Mesendoderm (in vitro differentiated cells): ENCODE measurements at places on chromosomes 11 and 22.

GRCh38 chr11:116867619-116868018 lies 30.2 kb upstream of the APOA1 start:
- no peak for DNase-seq

- no peak for DNase-seq
These were observed 25.8 kb upstream of the DAGLA start for GRCh38 chr11:61654397-61654829.

- DNase-seq = peak; percentile 97
These were observed at the start of gene RAD9A for GRCh38 chr11:67391304-67392182. TSS of gene RAD9A (plus strand) at chr11:67391986. CDS start at chr11:67392045, 59 bp downstream.

- no peak for DNase-seq
These were observed 23.6 kb downstream of the SLC35F2 start for GRCh38 chr11:107834995-107835394.

GRCh38 chr11:35013514-35014233 lies 97.3 kb downstream of the PDHX start:
- DNase-seq = no peak

DNA sequence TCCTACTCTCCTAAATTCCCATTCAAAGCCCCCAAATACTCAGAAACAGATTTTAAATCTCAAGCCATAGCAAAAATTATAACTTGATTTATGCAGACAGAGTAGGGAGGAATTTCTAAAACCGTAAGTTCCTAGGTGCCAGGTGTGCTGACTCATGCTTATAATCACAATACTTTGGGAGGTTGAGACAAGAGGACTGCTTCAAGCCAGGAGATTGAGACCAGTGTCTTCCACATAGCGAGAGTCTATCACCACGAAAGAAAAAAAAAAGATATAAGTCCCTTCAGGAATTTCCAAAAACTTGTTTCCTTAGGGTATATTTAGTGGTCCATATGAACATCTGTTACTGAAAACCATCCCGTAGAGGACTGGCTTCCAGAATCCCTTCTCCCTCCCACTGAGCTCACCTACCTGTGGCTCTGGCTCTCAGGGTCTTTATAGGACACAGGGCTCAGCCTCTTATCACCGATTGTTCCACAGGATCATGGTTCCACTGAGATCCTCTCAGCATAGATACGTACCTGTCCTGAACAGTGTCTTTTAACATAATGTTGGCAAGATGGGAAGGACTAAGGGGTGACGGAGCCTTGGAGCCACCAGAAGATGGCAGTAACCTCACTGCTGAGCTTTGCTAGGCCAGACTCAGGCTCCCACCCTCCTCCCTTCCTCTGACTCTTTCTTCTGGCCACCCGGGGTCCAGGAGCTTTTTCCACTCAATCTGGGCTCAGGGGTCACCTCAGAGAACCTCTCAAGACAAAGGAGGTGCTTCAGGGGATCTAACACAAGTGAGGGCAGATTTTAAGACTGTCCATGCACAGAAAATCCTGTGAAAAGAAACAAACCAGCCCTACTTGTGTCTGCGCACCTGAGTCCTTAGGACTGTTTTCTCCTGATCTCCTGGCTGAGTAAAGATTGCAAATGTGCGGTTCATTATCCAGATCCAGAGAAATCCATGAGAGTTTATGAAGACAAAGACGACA lies 117.5 kb upstream of the TOP3B start:
- DNase-seq = peak; percentile 51

- no peak for DNase-seq
These were observed 12.8 kb downstream of the PLAAT4 start for GRCh38 chr11:63549411-63549810.

- no peak for DNase-seq
These were observed 222.6 kb upstream of the PITPNB start for GRCh38 chr22:28141614-28142013.

DNA sequence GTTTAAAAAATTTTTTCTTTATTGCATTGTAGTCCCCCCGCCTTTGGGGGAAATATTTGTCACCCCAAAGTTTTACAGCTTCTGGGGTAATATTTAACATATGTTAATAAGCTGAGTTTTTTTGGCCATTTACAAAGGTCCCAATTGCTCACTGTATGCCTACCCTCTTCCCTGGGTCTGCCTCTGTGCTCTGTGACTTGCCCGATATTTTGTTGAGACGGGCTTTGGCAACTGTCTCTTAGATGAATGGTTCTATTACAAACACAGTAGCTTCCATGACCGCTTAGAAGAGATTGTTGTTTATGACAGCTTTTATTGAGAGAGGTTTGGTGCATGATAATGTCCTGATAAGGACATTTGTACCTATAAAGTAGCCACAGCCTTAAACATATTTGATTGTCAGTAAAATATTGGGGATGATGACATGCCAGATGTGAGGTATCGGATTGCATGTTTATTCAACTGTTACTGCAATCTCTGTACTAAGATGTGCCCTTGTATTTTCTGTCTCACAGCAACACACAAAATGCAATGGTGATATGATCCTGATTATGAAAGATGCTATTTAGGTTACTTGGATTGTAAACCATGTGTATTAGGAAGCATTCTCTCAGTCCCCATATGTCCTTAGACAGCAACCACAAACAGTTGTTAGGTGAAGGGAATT lies 103.1 kb downstream of the TEAD1 start:
- no peak for DNase-seq

- DNase-seq = no peak
These were observed 43.4 kb upstream of the GLYAT start for GRCh38 chr11:58775066-58775708.

DNA sequence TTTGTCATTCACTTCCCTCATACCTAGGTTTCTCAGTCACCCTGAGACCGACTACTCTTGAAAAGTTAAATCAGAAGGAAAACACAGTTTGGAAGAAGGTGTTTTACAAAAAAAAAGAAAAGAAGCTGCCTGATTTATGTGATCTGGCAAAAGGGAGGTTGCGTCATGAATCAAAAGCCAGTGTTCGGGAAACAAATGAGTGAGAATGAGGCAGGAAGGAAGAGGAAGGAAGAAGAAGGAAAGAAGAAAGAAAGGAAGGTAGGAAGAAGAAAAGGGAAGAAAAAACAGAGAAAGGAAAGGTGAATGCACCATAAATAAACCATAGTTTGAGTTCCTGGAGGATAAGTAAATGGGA lies 314.6 kb downstream of the BLID start:
- no peak for DNase-seq

GRCh38 chr11:72576243-72576595 lies 98.0 kb downstream of the PDE2A start:
- no peak for DNase-seq

GRCh38 chr22:19215360-19215759 lies 36.8 kb upstream of the SLC25A1 start:
- DNase-seq = no peak

DNA sequence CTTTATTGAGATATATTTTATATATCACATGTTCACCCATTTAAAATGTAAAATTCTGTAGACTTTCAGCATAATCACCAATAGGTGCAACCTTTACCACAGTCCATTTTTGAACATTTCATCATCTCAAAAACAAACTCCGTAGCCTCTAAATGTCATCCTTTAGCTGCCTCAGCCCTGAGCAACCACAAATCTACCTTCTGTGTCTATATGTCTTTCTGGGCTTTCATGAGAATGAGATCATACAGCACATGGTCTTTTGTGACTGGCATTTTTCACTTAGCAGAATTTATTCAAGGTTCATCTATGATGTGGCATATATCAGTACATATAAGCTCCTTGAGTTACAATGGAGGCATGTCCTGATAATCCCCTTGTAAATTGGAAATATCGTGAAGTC lies 320.5 kb downstream of the ETS1 start:
- DNase-seq = no peak

DNA sequence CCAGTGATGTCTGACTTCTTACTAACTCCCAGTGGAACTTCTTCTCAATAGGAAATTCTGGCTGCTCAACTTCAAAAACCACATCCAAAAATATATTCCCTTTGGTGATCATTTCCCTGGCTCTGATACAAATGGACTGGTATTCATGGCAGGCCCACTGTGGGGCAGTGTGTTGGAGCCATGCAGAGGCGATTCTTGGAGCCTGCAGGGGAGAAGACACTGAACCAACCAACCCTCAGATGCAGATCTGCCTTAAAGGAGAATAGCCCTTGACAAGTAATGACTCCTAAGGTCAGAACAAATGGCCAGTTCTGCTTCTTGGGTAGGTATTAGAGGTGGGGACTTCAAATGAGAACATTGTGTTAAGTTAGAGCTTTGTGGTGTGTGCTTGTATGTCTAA lies 12.2 kb downstream of the OR4D9 start:
- DNase-seq = peak; percentile 31

DNA sequence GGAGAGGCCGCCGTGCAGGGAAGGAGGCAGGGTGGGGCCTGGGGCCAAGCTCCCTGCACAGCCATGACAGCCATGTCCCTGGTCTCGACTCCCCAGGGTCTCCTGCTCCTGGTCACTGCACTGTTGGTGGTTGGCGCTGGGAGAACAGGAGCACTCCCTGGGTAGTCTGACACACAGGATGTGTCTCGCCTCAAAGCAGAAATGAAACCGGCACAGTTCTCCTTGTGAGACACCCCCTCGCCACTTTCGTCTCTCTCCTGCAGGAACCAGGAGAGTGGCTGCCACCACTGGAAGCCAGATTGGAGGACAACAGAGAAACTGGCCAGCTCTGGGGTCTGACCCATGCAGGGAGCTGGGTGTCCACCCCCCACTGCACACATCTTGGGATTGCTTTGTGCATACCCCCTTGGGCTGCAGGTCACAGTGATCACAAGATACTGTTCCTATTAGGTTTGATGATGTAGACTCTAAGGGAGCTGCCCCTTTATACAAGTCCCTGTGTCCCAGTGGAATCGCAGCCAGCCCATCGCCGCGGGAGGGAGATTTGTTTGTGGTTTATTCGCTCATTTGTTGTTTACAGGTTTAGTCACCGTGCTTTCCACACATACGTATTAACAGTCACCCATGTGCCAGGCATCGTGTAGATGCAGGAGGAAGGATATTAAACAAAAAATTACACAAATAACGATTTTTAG lies 27.0 kb upstream of the YWHAH start:
- DNase-seq = no peak

DNA sequence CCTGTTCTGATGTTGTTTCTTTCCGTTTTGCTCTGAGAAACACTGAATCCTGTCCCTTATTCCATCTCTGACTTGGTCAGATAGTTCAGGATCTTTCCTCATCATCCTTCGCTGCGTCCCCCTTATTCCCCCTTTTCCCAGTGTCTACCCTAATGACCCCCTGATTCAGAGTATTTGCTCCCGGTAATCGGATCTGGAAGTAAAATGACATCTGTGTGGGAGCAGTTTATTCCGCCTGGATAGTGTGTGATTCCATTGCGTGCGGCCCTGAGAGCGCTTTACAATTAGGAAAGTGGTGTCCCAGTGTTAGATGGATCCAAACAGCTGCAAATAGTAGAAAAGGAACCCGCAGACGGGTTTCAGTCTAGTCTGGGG lies 606 bp downstream of the DRG1 start:
- peak; percentile 11 for DNase-seq

- no peak for DNase-seq
These were observed 246.8 kb downstream of the BUD13 start for GRCh38 chr11:116525961-116526495.

DNA sequence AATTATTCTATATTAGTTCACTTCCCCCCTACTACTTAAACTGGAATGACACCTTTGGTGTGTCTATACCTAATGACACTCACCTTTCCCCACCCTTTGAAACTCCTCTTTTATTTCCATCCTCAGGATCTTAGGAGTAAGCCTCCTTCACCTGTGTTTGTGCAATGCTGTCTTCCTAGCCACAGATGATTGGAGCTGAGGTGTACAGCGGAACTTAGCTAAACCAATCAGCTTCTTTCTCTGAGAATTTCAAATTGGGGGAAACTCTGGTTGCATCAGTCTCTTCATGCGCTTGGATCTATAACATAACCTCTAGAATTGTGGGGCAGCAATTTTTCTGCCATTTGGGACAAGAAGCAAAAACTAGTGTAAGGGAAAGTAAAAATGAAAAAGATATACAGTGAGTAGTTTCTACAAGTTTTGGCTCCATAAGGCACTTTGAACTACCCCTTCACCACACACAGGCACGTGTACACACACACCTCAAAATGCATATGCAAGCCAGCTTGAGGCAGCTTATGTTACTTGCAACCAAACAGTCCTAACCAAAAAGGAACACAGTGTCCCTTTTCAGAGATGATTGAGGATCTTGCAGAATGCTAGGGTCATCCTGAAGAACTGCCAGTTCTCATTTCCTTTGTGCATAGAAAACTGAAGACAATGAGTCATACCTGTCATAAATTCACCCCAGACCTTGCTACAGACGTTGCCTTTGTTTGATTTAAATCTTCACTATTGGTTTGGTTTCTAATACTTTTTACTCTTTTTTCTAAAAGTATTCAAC lies 36.0 kb upstream of the LDLRAD3 start:
- DNase-seq = no peak

- no peak for DNase-seq
These were observed 49.9 kb downstream of the ARFGAP3 start for GRCh38 chr22:42807185-42807584.

GRCh38 chr11:116538677-116539076 lies 234.1 kb downstream of the BUD13 start:
- DNase-seq = no peak

DNA sequence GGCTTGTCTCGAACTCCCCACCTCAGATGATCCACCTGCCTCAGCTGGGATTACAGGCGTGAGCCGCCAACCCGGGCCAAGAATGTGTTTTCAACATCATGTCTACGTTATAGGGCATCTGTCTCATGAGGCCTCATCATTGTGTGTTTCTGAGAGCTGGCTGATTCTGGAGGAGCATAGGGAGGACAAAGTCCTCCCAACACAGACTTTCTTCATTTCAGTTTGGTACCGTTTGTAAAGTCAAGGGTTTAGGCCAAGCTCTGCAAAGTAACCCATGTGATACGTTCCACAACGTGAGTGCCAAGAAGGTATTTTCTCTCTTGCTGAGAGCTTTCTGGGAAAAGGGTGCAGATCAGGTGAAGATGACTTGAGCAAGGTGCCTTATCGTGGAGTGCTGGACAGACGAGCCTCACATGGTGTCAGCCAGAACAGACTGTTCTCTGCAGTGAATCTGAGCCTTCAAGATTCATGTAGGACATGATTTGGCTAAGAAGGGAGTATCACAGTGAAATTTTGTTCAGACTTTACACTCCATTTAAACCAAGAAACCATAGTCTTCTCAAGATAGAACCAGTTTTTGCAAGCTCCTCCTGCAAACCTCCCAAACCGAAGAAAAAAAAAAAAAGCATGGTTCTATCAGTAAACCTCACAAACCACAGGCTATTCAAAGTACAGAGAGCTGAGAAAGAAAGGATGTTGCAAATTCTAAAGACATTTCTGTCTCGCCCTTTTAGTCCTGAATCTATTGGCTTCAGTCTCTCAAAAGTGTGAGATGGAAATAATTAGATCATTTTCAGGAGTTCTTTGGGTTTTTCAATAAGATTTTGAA lies 71.7 kb downstream of the DBX1 start:
- DNase-seq = no peak

GRCh38 chr11:132644520-132645239 lies 887.6 kb downstream of the OPCML start:
- no peak for DNase-seq
